SIG-M5 (cell line): ENCODE measurements at places on chromosomes 1 and 21.

- no peak for DNase-seq
Measured at GRCh38 chr21:40128891-40129290, 261.7 kb downstream of the PCP4 start.

DNA sequence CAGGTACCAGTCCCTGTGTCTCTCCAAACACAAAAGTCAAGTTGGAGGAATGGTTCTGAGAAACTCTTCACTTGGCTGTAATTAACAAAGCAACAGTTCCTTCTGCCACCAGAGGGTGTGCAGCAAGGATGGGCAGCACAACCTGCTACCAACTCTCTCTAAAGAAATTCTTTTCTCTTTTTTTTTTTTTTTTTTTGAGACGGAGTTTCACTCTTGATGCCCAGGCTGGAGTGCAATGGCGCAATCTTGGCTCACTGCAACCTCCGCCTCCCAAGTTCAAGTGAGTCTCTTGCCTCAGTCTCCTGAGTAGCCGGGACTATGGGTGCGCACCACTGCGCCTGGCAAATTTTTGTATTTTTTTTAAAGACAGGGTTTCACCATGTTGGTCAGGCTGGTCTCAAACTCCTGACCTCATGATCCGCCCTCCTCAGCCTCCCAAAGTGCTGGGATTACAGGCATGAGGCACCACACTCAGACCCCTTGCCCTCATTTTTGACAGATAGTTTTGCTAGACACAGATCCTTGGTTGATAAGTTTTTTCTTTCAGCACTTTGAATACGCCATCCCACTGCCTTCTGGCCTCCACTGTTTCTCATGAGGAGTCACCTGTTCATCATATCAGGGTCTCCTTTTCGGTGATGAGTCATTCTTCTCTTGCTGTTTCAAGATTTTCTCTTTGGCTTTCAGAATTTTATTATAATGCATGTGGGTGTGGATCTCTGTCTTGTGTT, 12.1 kb upstream of the DEGS1 start:
- no peak for DNase-seq

DNA sequence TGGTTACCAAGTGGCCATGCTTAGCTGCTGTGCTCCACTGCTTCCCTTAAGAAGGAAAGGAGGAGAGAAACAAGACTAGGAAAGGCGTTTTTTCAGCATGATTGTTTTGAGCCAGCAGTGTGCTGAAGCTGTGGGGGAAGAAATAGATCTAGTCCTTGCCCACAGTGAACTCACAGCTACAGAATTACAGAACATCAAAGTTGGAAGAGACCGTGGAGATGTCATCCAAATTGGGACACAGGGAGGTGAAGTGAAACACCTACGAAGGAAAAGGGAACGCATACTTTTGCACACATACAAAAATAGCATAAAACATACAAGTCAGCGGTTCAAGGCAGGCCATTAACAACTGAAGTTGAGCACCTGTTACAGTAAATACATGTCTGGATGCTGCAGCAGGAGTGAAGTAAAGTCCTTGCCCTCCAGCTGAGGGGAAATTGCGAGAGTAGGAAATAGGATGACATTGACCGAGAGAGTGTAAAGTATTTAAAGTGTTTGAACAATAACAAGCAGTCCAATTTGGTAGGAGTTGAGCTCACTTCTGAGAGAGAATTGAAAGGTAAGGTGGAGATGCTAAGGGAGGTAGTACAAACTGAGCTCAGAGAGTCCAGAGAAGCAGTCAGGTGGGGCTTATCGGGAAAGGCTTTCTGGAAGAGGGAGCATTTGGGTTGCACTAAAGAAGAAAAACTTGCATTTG, 55.1 kb downstream of the KIRREL1 start:
- DNase-seq: no peak

DNA sequence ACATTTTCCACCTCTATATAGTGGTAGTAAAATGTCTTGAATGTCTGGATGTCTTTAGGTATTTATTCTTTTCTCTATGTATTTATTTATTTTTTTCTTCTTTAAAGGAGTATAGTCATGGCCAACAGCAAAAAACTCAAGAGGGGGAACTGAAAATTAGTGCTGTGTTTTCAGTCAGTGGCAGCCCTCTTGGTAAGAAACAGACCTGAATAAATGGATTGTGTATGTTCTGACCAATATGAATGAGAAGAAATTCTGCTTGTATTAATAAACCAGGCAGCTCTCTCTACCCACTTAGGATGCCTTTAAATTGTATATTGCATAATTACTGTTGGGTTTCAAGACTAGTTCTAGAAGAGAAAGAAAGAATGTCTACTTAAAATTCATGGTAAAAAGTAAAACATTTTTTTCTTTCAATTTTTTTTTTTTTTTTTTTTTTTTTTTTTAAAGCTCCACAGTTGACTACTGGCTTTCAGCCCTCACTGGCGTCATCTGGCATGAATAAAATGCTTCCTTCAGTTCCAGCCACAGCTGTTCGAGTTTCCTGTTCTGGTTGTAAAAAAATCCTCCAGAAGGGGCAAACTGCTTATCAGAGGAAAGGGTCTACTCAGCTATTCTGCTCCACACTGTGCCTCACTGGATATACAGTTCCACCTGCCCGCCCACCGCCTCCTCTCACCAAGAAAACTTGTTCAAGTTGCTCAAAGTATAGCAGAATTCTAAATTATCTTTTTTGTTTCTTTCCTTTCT, 101.6 kb downstream of the ZMYM4 start:
- no peak for DNase-seq

DNA sequence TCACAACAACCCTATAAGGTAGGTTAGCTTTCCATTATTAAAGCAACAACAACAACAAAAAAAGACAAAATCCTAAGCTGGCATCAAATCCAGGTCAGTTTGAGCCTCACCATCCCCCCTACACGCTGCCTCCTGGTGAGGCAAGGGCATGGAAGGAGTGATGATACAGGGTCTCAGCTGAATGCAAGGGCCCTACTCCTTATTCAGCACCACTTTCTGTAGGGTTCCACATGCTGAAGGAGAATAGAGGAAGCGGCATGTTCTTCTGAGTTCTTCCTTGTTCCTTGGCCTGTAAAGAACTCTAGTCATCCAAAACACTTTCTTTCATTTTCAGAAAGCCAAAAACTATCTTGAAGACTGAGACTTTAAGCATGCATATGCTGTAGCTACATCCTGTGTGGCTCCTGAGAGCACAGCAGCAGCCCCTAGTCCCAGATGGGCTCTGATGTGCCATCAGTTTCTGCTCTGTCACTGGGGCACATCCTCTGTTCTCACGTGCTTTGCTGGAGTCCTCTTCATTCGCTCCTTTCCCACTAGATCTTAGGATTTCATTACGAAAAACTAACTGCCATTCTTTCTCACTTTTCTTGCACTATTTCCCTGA, 6.2 kb downstream of the ILDR2 start:
- no peak for DNase-seq

- DNase-seq: no peak
Measured at GRCh38 chr1:231808990-231809389, 182.4 kb downstream of the DISC1 start.

DNA sequence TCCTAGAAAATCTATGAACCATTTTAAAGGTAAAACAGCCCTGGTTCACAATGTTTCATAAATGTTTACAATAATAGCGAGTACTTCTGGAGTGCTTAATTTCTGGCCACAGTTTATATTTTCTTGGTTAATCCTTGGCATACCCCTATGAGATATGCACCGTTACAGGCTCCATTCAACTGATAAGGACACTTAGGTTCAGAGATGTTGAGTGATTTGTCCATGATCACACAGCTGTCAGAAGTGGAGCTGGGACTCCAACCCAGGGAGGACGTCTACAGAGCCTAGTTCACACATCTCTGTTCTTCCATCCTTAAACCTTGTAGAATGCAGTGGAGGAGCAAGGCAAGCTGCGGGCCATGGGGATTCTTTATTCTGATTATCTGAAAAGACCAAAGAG, 48.4 kb upstream of the RUNX1 start:
- DNase-seq: no peak

- no peak for DNase-seq
Measured at GRCh38 chr1:16073490-16074119, at the start of gene FAM131C. Gene FAM131C, minus strand, starts transcription at chr1:16073651. Its CDS starts 209 bp downstream, at chr1:16073442.

DNA sequence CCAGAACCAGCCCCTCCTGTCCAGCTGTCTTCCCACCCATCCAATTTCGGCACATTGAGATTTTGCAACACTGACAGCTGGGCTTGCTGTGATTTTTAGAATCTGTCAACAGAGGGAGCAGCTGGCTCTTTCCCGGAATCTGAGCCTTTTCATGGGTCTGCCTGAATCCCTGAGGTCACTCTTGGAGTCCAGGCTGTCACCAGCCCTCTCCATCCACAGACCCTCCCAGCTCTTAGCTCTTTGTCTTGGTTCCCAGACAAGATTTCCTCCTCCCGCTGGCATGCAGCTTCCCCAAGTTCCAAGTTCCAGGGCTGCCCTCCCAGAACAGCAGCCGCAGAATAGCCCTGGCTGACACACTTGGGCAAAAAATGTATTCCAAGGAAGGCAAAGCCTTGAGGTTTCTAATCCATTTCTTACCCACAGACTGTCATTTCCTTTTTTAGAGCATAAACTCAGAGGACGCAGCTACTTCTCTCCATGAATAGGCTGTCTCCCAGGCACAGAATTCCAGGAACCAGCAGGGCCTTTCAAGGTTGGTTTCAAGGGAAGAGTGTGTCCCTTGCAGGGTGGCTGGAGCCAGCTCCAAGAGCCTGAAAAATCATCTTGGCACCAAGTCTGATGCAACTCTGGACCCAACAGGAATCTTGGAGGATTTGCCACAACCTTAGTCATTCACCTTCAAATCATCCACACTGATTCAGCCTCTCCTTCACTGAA, 7.1 kb upstream of the TMEM61 start:
- no peak for DNase-seq

DNA sequence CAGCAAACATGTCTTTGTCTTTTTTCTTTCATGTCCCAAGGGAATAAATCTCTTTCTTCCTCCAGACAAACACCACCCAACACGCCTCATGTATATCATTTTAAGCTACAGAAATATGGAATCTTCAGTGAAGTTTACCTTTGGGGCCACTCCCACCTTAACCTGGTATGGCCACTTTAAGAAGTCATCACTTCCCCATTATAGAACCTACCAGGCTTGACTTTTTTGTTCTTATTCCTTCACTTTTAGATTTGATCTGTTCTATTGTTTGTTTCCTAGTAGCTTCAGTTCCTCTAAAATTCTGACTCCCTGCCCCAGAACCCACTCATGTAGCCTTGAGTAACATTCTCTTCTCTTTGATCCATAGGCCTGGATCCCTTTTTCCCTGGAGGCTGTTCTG, 226.3 kb downstream of the HLX start:
- DNase-seq: no peak

- DNase-seq: no peak
Measured at GRCh38 chr1:43591181-43591580, 58.8 kb upstream of the KDM4A start.

DNA sequence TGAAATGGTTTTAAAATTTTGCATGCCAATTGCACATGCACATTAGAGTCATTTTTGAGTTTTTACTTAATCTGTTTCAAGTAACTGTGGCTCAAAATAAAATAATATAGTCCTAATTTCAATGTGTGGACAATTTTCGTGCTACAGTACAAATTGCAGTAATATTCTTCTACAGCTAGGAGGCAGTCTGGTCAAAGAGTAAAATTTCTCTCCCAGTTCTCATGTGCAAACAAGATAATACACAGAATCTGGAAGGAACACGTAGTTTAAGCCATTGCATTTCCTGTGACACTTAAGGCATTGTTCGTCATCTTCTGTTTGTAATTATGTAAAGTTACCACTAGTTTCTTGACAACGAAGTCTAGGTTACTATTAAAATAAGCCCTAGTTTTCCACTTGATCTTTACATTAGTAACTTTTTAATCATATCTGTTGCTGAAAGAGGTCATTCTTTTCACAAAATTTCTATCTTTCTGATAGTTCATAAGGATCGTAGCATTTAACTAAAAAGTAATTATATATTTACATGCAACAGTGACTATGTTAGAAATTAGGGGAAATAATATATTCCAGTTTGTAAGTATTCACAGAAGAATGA, 28.9 kb downstream of the ODR4 start:
- DNase-seq: no peak

GRCh38 chr1:89953929-89954328, 41.0 kb upstream of the ZNF326 start:
- DNase-seq: no peak

- no peak for DNase-seq
Measured at GRCh38 chr1:57325117-57325516, 98.7 kb downstream of the DAB1 start.

GRCh38 chr1:193356249-193356648, 169.8 kb upstream of the B3GALT2 start:
- DNase-seq: no peak

- DNase-seq: no peak
Measured at GRCh38 chr1:45567911-45568310, 15.9 kb upstream of the NASP start.

- no peak for DNase-seq
Measured at GRCh38 chr1:206787891-206788290, 15.6 kb upstream of the IL10 start.

DNA sequence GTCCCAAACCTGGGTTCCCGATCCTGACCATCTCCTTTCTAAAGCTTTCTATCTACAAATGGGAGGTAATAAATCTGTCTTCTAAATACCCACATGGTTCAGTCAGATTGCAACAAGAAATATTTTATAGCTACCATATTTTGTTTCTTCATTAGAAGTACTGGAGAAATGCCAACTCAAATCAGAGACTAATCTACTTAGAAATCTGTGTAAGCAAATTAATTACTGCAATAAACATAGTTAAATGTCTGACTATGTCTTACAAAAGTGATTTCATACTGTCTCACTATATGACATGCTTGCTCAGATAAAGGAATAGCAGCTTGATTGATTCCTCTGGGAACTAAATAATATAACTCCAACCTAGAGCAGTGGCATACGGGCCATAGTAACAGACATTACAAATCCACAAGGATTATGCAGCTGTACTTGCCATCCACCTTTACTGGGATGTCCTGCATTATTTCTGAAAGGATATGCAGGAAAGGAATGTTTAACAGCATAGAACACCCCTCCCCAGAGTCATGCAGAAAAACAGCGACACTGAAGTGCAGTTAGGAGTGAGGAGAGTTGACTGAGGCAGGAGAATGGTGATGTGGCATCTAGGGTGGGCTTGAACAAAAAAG, 80.3 kb downstream of the PCNX2 start:
- no peak for DNase-seq

DNA sequence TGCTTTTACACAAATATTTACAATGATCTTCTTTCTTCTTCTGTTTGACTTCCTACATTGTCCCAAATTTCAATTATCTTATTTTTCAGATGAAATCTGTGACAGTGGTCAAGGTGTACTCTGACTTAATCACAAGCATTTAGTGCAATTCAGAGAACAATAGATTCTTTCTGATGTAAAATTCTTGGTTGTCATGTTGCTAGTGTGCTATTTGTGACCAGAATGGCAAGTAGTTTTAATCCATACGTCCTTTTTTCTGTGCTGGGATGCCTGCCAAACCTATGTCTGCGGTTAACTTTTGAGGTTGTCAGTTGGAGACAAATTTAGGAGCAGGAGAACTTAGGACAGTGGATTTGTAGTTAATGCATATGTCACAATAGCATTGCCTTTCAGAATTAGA, 31.0 kb downstream of the NCAM2 start:
- peak; percentile 69 for DNase-seq

- DNase-seq: no peak
Measured at GRCh38 chr1:55526716-55527115, 311.6 kb upstream of the USP24 start.
